CD4-positive, alpha-beta T cell treated with Interleukin-6 at 100 ng/mL for 8 hours (primary cell): ENCODE measurements at places on chromosomes 16 and 17.

- DNase-seq, result no peak
Observed at GRCh38 chr16:83653785-83654184, 154.0 kb upstream of the HSBP1 start.

DNA sequence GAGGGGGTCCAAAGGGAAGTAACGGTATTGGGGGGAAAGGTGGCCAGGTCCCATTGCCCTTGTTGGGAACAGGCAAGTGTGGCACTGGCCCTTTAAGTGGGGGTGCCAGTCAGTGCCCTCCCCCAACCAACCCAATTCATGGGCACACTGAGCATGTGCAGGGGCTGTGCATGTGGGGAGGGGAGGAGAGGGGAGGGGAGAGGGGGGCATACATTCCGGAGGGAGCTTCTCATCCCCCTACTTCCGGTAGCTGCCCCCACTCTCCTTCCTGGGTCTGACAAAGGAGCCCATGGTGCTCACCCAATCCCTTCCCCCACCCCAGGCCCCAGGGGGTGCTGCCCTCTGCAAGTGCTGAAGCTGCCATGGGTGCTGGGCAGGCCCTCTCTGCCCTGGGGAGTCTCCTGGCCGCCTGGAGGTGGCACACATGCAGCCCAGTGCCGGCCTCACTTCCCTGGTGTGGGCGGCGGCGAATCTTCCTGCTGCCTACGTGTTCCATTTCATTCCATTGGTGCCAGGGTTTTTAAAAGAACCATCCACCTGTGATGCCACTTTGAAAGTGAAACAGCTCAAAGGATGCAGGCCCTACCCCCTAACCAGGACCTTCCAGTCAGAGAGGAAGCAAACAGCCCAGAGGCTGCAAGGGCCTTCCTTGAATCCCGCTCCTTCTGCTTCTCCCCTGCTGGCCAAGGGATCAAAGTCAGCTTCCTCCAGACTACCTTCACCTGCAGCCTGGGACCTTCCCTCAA is 11.0 kb downstream of the HEXIM2 start:
- peak; percentile 74 for DNase-seq

DNA sequence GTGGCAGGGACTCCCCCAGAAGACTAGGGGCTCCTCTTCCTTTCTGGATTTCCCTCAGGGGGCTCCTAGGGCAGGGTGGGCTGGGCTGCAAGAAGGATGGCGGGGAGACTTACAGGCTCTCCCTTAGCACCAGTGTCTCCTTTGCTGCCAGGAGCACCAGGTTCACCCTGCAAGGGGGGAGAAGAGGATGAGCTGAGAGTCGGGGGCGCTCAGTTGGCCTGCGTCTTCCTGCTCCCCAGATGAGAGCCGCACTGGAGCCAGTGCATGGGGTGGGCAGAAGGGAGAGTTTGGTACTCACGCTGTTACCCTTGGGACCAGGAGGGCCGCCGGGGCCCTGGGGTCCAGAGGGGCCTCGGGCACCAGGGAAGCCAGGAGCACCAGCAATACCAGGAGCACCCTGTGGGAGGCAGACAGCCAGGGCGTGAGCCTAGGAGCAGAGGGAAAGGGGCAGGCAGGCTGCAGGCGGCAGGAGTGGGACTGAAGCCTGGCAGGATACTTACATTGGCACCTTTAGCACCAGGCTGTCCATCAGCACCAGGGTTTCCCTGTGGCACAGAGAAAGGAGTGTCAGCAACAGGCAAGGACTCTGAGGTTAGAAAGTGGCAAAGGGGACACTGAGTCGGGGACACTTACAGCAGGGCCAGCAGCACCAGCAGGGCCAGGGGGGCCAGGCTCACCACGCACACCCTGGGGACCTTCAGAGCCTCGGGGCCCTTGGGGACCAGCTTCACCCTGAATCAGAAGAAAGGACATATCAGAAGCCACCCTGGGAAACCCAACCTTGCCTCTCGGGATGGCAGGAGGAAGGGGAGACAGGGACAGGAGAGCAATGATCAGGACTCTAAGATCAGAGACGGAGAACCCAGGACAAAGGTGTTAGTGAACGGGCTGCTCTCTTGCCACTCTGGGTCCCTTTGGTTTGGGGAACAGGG is 6.2 kb downstream of the COL1A1 start:
- DNase-seq, result no peak

GRCh38 chr17:9676084-9676483 is 30.8 kb downstream of the USP43 start:
- DNase-seq, result no peak

DNA sequence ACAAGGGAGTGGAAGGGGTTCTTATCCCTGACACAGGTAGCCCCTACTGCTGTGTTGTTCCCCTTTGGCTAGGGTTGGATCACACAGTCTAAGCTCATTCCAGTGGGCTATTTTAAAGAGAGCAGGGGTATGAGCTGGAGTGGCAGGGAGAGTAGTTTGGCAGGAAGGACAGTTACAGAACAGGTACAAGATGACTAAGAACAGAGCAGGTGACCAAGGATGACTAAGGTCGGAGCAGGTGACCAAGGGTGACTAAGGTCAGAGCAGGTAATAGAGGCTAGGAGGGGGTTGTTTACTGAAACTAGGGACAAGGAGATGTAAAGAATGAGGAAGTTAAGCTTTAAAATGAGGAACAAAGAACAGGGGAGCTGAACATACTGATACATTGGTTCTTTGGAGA is 58.8 kb downstream of the UTP18 start:
- DNase-seq, result no peak

GRCh38 chr16:48317614-48318315 is 67.4 kb downstream of the SIAH1 start:
- DNase-seq, result no peak
